A549 treated with DMSO at 1 μM for 4 hours (cell line): ENCODE measurements at places on chromosomes 13 and 19. TPM values are rescaled to one million over a fixed set of nuclear protein-coding genes. Genes with fewer than 3 reads are reported as not detected.

Gene ATP4A
- 0.10 TPM in 1 of 5 replicates, not detected in the others for total RNA-seq

Gene PRRG2
- total RNA-seq = 0.54 to 1.2 TPM (median 0.87 TPM) in 5 replicates

Gene TLE6
- 4.1 to 6.1 TPM (median 5.0 TPM) in 5 replicates for total RNA-seq

Gene GTPBP3
- 18.0 to 24.5 TPM (median 21.1 TPM) in 5 replicates for total RNA-seq

Gene MCEMP1
- not detected in 5 replicates for total RNA-seq

Gene TEX26
- not detected in 5 replicates for total RNA-seq

Gene PRTN3
- 0.24 to 0.36 TPM (median 0.28 TPM) in 5 replicates for total RNA-seq

Gene OR10H1
- not detected in 5 replicates for total RNA-seq
